Mesothelial cell of epicardium (in vitro differentiated cells): ENCODE measurements at places on chromosomes 1 and 21.

GRCh38 chr1:233868461-233868860, 36.0 kb upstream of the SLC35F3 start:
- no peak for DNase-seq

- DNase-seq, result no peak
Measured at GRCh38 chr1:11535761-11536572, 57.0 kb downstream of the DISP3 start.

DNA sequence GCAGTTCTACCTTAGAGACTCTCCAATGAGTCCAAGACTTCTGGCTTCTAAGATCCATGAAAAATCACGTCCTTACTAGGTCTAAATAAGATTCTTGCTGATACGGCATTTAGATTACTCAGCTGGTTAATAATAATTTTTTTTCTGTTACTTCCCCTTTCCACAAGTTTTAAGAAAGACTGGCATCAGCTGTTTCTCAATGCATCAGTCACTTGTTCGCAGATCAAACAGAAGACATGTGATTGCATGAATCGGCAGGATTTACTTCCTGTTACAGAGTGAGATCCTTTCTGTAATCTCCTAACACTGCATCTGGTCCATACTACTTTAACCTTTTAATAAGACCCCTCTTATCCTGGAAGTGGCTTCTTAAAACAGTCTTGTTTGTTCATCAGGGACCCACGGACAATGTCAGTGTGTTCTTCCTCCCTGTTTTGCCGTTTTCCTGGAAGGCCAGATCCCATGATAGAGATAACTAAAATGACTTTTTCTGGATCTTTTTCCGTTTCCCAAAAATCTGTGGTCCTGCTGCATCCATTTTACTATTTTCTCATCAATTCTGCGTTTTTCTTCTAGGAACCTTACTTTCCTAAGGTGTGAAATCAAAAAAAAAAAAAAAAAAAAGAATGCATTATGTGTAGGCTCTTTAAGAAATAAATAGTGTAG, 6.1 kb downstream of the NPL start:
- no peak for DNase-seq

GRCh38 chr1:8374812-8375211, 56.9 kb downstream of the SLC45A1 start:
- DNase-seq, result no peak

DNA sequence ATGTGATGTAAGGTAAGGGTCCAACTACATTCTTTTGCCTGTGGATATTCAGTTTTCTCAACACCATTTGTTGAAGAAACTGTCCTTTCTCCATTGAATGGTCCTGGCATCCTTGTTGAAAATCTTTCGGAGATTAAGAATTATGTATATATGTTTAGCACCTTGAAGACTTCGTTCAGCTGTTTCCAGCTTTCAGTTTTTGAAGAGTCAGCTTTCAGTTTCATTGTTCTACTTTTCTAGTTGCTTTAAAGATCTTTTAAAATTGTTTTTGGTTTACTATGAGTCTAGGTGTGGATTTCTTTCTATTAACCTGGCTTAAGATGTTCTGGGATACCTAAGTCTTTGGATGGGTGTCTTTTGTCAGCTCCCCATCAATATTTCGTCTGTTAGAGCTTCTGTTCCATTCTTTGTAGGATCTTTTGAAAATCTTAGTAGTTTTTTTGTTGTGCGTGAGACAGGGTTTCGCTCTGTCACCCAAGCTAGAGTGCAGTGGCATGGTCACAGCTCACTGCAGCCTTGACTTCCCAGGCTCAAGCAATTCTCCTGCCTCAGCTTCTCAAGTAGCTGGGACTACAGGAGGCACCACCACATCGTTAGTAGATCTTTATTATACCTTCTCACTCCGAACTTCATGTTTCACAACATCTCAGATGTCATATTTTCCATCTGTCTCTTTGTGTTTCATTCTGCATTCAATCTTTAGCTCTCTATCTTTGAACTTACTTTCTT, 353.5 kb upstream of the B3GALT2 start:
- no peak for DNase-seq

GRCh38 chr1:72166426-72166825, 115.9 kb downstream of the NEGR1 start:
- no peak for DNase-seq

GRCh38 chr1:112110031-112110430, 120.6 kb upstream of the KCND3 start:
- DNase-seq, result no peak

DNA sequence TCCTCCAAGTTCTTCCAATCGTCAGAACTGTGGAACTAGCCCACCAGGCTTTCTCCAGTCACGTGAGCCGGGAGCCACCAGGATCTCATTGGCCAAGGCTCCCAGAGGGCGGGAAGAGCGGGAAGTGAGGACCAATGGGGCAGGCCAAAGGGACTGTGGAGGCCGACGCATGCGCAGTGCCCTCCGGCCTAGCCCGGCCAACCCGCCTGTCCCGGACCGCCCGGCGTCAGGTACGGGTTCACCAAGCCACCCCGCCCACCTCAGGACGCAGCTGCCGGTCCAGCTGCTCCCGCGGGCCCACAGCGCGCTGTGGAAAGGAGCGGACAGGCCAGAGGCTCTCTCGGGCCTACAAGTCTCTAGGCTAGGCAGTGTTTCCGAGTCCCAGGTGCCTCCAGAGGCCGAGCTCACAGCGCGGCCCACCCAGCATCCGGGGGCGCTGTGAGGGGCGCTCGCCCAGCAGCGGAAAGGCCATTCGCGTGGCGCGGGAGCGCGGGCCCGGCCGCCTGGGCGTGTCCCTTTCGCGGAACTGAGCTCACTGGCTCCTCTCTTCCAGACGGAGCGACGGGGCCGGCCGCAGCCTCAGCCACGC, 10.9 kb downstream of the OR14I1 start:
- no peak for DNase-seq

GRCh38 chr1:193321242-193321840, 134.9 kb upstream of the B3GALT2 start:
- DNase-seq, result no peak

GRCh38 chr1:58515794-58516401, 30.6 kb downstream of the OMA1 start:
- no peak for DNase-seq

DNA sequence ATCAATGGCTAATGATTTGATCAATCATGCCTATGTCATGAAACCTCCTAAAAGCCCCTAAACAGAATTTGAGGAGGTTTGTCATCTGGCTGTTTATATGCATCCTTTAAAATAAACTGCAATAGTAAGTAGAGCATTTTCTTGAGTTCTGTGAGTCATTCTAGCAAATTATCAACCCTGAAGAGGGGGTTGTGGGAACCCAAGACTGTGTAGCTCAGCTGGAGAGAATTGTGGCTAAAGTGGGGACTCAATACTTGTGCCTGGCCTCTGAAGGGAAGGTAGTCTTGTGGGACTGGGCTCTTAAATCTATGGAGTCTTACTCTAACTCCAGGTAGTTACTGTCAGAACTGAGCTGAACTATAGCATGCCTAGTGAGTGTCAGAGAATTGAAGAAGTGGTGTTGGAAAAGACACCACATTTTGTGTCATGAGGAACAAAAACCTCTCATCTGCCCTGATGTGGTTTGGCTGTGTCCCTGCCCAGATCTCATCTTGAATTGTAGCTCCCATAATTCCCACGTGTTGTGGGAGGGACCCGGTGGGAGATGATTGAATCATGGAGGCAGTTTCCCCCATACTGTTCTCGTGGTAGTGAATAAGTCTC, 402.4 kb downstream of the USH2A start:
- DNase-seq, result no peak

GRCh38 chr1:226641671-226642231, 93.2 kb downstream of the STUM start:
- no peak for DNase-seq

GRCh38 chr1:93411000-93411399, 36.9 kb upstream of the FNBP1L start:
- DNase-seq, result no peak

GRCh38 chr1:118101999-118102398, 83.0 kb downstream of the SPAG17 start:
- no peak for DNase-seq

- DNase-seq, result no peak
Measured at GRCh38 chr1:66945316-66945715, 20.5 kb downstream of the MIER1 start.

GRCh38 chr1:54949053-54949452, 31.4 kb upstream of the TMEM61 start:
- DNase-seq, result no peak

DNA sequence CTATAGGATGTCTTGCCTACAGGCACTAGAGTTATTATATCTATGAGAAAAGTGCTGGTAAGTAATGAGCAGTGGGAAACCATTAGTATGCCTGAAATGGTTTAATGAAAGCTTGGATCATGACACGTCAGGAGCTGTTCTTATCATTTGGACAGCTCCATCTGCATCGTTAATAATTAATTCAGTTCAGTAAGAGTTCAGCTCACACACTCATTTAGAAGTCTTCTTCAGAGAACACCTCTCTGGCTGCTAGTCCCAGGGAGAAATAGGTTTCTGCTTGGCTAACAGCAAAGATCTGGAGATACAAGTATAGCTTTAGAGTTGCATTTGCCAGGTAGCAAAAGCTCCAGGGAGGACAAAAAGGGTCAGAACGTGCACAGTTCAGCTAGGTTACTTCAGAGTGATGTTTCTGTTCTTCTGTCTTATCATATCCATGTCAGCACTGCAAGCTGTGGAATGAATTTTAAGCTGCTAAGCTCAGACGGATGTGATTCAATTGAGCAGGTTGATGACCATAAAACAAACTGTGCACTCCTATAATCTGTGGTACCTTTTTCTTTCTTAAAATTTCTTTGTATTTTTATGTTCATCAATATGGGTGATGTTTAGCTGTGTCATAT, 173.6 kb downstream of the ADGRL2 start:
- no peak for DNase-seq

DNA sequence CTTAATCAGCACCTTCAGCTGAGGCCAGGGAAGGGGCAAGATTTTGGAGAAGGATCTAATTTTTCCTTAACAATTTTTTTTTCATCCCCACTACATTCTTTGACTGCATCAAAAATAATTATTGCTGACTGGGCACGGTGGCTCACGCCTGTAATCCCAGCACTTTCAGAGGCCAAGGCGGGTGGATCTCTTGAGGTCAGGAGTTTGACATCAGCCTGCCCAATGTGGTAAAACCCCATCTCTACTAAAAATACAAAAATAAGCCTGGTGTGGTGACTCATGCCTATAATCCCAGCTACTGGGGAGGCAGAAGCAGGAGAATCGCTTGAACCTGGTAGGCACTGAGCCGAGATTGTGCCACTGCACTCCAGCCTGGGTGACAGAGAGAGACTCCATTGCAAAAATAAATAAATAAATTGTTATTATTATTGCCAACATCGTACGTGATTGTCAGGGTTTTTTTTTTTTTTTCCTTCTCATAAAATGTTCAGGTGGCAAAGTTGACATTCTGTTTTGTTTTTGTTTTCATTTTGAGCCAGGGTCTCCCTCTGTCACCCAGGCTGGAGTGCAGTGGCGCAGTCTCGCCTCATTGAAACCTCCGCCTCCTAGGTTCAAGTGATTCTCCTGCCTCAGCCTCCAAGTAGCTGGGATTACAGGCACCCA, 37.3 kb upstream of the MORC3 start:
- no peak for DNase-seq

- DNase-seq, result peak; percentile 42
Measured at GRCh38 chr21:26405735-26406361, 167.2 kb downstream of the CYYR1 start.

DNA sequence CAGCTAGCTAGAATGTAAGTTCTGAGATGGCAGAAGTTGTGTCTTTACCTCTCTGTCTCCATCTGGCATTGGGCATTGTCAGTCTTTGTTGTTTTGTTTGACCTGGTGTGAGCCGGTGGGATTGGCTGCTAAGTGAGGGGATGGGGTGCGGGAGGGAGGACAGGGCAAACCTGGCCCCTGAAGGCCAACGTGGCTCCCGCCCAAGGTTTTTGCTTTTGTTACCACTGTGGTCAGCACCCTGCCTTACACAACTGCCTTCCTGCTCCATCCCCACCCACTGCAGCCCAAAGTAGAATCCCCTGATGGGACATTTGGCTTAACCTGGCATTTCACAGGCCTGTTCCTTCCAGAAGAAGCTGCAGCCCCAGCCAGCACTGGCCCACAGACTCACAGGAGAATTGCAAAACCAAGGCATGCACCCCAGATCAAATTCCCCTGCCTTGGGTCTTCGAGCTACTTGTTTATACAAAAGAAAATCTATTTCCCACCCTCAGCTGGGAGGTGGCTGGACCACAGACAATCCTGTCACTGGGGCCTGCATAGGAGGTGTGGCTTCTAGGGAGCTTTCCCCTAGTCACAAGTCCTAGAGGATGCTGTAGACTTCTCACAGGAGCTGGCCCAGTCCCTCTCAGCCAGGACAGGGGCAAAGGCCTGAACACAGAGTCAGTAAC, 147.5 kb downstream of the TRABD2B start:
- DNase-seq, result no peak

DNA sequence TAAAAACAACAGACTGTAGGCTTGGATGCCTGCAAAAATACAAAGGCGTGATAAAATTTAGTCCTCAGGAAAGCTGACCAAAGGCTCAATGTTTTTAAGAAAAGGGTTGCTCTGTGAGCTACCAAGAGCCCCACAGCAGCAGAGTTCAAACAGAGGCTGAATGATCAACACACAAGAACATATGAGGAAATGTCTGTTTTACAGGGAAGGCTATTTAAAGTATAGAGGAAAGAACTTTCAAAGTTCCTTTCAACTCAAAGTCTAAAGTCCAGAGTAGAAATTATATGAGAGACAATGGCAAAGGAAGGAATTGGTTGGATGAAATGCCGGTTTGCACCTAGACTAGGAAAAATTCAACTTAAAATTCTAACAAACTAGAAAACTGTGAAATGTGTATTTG, 8.6 kb downstream of the CLSTN1 start:
- DNase-seq, result no peak

GRCh38 chr1:41169066-41169798, 72.9 kb downstream of the SCMH1 start:
- DNase-seq, result no peak

GRCh38 chr1:226003502-226004170, 4.5 kb upstream of the SDE2 start:
- DNase-seq, result no peak

DNA sequence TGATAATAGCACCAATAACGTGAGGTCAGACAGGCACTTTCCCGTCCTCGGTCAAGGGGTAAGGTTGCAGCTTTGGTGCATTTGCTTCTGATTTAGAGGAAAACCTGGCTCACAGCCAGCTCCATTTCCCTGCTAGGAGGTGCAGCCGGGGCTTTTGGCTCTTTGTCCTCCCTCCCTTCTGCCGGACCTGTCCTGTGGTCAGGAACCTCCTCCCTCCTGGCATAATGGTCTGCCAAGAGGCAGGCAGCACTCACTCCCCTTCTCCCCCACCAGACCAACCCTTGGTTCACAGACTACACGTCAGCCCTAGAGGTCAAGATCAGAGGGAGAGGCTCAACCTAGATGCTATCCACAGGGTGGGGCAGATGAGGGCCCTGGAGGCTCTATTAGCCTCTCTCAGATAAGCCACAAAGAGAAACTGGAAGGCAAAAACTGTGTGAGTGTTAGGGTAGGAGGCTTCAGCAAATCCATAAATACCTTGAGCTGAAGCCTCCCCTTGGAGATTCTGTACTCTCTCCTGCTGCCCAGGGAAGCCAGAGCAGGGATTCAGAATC, 64.8 kb downstream of the PLXNA2 start:
- no peak for DNase-seq
